Erythroblast (primary cell): ENCODE measurements at places on chromosomes 11 and 22.

GRCh38 chr11:115500547-115501501, 3.4 kb downstream of the CADM1 start:
- DNase-seq, result no peak

GRCh38 chr22:37633089-37633624, 6.3 kb upstream of the SH3BP1 start:
- DNase-seq, result no peak

- DNase-seq, result no peak
Observed at GRCh38 chr11:88809126-88809525, 256.7 kb downstream of the GRM5 start.

- DNase-seq, result peak; percentile 82
Observed at GRCh38 chr11:130006929-130007328, 4.3 kb upstream of the PRDM10 start.

- DNase-seq, result no peak
Observed at GRCh38 chr11:95085117-95085816, 4.4 kb upstream of the ENDOD1 start.

GRCh38 chr22:29798318-29798717, 31.1 kb downstream of the UQCR10 start:
- DNase-seq, result no peak

DNA sequence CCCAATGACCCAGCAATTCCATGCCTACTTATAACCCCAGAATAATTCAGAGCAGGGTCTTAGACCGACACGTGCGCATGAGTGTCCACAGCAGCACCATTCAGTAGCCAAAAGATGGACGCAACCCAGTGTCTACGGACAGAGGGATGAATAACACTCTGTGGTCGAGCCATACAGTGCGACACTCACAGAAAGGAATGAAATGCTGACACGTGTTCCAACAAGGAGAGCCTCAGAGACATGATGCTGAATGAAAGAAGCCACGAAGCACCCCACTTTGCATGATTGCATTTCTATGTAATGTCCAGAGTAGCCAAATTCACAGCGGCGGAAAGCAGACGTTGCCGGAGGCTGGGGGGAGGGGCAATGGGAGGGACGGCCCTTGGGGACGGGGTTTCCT, 134.4 kb downstream of the CTTN start:
- no peak for DNase-seq

DNA sequence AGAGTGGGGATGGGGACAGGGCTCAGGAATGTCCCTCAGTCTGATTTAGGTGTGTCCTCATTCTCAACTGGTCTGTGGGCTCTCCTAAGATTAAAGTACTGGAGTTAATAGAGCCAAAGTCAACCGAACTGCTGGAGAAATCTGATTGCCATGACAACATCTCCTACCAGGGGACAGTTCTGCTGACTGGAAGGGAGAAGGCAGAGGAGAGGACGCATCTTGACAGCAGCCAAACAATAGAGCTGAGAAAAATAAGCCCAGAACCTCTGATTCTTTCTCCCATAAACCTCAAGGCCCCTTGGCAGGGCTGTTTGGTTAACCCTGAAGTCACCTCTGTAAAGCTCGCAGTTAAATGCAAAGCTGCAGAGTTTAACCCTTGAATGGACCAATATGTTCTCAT, 2.8 kb downstream of the KCTD14 start:
- no peak for DNase-seq

- no peak for DNase-seq
Observed at GRCh38 chr11:106276126-106276525, 198.7 kb downstream of the AASDHPPT start.

DNA sequence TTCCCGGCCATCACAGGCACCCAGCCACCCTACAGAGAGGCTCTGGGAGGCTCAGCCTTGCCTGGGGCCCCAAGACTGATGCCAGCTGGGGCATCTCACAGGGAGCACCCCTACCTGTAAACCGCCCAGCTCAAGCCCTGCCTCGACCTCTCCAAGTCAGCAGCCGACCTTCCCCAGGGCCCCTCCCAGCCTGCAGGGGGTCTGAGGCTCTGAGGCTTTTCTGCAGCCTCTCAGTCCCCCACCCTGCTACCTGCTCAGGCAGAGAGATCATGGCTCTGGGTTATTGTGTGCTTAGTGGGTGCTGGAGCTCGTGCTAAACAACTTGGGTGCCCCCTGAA, 23.1 kb upstream of the RTN4R start:
- DNase-seq, result no peak

- no peak for DNase-seq
Observed at GRCh38 chr11:62193952-62194351, 3.9 kb downstream of the SCGB1D1 start.

GRCh38 chr22:31748490-31748889, 1.4 kb downstream of the PRR14L start:
- no peak for DNase-seq

DNA sequence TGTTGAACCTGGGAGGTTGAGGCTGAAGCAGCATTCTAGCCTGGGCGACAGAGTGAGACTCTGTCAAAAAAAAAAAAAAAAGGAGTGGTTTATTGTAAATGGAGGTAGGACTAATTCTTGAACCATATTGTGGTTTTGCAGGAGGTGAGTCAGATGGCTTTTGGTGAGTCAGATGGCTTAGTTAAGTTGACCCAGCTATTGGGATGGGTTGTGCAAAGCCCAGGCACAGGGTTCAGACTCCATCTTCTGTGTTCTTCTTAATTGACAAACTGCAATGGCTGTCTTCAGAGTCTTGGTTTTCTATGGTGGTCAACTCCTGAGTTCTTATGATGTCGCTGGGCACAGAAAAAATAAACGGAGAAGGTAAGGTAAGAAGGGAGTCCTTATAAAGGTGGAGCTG, 182.7 kb downstream of the ADAMTS15 start:
- DNase-seq, result no peak
